ENCODE measurements at places on chromosomes 1 and 21.

GRCh38 chr21:39115576-39116235 lies 67.5 kb downstream of the PSMG1 start:
- no peak for DNase-seq

GRCh38 chr21:37548521-37548981 lies 182.0 kb downstream of the DYRK1A start:
- DNase-seq, result no peak

DNA sequence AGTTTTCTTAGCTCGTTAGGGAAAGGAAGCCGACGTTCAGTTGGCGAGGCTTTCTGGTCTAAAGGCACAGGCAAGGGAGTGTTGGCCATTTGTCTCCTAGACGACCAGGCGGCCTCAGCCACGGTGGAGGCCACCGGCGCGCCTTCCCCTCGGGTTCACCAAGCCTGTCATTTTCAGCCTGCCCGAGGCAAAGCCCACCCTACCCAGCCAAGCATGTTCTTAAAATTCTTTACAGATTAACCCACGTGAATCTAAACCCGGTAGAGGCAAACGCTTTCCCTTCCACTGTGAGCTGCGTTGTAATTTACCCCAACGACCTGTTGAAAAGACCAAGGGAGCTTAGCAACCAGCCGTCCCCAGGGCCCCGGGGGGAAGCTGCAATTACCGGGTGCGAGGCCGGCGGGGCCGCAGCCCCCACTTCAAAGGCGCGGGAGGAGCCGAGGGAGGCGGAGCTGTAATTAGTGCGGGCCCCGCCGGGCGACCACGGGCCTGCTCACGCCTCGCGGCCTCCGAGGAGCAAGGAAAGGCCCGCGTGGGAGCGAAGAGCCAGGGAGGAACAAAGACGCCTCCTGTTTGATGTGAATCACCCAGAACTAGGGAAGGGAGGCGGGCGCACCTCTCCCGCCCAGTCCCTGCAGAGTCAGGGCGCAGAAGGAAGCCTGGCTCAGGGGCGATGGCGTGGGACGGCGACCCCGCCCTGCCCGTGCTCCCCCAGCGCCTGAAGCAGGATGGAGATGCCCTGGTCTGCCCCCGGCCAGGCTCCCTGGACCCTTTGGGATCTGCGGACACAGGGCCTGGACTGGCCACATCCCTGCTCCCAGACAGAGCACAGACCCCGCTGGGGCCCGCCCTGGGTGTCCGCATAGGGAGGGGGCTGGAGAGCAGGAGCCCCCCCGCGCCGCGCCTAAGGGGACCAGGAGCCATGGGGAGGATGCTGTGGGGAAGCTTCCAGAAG lies 12.1 kb upstream of the TSPEAR start:
- no peak for DNase-seq

DNA sequence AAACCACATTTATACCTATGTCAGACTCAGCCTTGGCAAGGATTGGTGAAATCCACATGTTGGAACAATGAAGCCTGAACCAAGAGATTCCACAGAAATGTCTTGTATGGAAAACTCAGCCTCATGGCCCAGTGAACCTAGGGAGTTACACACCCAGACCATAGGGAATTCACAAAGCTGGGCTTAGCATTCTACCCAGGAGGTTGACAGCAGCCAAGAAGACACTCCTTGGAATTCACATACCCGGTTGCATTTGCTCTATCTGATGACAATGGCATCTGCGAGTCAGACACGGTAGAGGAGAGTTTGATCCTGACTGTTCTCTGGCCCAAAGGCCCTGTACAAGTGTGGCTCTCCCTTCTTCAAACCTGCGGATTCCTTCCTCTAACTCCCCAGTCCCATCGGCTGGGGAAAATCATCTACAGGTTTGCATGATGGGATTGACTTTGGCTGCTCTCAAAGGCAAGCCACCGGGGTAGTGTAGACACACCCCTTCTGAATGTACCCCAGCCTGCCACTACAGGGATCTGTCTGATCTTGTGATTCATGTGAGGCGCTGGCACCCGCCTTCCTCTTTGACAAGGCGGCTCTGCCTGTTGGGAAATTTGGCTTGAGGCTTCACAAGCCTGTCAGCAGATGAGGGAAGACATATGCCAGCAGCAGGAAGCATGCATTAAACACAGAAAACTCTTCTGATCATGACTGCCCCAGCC lies 297.3 kb upstream of the KAZN start:
- DNase-seq, result no peak

DNA sequence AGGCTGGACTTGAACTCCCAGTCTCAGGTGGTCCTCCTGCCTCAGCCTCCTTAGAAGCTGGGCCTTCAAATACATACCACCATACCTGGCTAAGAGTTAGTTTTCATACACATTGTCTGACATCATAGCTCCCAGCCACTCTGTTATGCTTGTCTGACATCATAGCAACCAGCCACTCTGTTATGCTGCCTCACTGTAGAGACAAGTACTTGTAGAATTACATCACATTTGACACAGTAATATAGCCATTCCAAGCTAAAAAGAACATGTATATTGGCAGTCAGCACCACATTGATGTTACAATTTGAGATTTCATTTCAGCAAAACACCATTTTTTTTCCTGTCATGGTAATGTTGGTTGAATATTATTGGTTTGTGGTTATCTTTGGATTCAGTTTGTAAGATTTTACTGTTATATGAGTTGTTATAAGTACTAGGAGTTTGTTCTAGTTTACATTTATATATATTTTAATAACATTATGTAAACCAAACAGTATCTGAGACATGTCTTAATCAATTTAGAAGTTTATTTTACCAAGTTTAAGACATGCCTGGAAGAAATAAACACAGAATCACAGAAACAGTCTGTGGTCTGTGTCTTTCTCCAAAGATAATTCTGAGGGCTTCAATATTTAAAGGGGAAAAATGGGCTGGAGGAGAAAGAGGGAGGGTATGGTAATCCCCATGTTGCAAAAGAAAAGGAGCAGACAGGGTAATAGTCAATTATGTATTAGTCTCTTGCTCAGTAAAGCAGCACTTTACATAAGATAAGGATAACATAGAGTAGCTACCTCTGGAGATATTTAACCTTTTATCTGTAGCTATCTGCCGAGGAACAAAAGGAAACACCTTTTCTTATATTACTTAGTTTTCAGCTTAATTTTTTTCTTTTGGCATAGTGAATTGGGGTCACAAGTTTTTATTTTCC lies 43.0 kb downstream of the XPR1 start:
- DNase-seq, result no peak

DNA sequence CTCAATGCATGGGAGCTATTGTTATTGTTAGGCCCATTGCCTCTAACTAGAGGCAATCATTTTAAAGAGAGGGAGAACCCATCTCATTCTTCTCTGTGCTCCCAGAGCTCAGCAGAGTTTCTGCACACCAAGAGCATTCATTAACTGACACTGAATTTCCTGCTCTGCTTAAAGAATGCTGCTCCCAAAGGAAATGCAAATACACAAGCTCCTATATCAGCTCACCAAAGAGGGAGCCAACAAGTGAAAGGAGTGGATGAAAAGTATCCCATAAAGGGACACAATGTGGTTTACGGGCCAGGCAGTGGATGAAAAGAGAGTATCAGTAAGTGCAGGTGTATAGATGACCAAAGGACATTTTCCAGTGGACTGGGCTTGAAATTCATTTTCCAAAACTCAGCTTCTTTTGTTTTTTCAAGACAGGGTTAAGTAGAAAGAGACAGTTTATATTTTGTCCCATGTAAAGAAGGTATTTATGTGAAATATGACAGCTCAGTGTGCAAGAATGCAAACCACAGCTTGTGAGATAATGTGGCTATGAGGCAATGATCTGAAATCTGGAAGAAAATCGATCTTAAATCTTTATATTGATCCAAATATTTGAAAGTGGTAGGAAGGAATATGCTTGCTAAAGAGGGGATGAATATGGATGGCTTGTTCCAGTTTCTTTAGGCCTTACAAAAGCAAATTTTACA lies 207.7 kb upstream of the CAMK1G start:
- no peak for DNase-seq

DNA sequence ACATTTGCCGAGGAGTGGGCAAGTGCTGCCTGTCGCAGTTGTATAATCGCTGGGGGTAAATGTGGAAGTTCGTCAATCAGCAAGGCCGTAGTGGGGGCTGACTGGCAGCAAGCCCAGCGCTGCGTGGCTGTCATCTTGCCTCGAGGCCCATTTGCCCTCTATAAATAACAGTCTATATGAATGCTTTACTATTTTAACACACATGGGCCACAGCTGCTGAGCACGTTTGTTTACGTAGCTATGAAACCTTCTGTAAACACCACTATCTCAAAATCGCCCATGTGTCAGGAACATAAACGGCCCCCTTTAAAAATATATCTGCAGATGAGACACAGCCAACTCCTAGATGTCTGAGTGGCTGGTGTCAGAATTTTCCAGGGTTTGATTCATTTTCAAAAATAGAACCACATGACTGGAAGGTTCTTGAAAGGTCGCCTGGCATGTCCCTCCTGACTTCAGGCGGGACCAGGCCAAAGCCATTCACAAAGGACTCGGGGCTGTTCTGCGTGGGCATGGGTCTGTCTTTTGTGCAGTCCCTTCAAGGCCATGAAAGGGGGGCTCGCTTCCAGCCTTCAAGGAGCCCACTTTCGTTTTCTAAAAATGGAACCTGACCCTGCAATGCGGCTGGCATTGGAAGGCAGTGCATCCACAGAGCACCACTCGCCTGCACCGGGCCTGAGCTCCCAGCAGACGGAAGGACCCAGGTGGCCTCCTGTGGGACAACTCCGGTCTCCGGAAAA lies 205.5 kb downstream of the KCNJ6 start:
- DNase-seq, result peak; percentile 35

DNA sequence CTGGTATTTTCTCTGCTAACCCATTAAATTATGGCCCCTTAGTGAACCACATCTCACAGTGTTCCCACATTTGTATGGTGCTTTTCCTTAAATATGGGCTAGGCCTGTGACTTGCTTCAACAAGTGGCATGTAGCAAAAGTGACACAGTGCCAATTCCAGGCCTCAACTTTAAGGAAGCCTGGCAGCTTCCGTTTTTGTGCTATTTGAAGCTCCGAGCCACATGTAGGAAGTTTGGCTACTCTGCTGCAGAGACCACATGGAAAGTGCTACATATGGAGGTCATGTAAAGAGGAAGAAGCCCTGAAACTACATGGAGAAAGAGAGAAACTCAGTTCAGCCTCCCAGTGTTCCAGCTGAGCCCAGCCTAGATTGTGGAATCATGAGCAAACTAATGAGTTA lies 28.5 kb upstream of the DR1 start:
- DNase-seq, result no peak

All from LNCaP clone FGC (cell line).